ENCODE measurements at places on chromosomes 7 and 10. TPM values are rescaled to one million over a fixed set of nuclear protein-coding genes. Genes with fewer than 3 reads are reported as not detected.

DNA sequence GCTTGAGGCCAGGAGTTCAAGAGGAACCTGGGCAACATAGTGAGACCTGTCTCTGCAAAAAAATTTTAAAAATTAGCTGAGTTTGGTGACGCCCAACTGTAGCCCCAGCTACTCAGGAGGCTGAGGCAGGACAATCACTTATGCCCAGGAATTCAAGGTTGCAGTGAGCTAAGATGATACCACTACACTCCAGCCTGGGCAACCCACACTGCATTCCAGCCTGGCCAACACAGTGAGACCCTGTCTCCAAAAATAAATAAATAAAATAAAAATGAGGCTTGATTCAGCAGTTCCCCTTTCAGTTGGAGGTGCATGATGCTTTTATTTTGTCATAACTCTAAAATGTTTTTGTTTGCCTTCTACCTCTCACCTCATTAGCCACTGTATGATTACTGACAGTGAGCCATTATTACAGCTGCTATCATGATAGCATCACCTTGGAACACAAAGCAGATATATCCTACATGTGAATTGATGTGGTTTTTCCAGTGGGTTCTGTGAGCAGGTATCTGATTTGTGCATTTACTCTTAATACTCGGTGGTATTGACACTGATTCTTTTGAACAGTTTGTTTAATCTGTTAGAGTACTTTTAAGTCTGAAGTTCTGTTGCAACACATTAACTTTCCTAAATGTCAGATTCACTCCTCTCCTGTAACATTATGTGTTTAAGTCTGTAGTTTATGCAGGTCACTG, 49.1 kb downstream of the ARID5B start:
- DNase-seq = no peak

DNA sequence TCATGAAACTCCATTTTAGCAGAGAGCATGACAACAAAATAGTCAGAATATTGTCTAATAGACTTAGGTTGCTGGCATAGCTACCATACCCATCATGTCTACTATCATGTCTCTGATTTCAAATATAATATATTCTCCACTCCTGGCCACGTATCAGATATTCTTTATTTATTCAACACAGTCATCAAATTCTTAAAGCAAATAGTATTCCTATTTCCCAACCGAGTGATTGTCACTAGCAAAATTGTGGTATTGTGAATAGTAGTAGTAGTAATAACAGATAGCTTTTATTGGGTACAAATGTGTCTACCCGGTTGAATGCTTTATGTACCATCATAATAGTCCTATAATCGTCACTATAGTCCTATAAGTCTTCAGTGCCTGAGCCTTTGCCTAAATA, 918.6 kb downstream of the KCNMA1 start:
- no peak for DNase-seq

DNA sequence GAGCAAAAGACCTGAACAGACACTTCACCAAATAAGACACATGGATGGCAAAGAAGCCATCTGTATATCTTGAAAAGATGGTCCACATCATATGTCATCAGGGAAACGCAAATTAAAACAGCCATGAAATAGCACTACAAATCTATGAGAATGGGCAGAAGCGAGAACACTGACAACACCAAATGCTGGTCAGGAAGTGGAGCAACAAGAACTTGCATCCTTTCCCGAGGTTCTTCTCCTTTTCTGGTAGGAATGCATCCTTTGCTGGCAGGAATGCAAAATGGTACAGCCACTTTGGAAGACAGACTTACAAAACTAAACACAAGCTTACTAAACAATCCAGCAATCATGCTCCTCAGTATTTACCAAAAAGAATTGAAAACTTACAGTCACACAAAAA, 60.0 kb downstream of the PIK3AP1 start:
- DNase-seq = no peak

DNA sequence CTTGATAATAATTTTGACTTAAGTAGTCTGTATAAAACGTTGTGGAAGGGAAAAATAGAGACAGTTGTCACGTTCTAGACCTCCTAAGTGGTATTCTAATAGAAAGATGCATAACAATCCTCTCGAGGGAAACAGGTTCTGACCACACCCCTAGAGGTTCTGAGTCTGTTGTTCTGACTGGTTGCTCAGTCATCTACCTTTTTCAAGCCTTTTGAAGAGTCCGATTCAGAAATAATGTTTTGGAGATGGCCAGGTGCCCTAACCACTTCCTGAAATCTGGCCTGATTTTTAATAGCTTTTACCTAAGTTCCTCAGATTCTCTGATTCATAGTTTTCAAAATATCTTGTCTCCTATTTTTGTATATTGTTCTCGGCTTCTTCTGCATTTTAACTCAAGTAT, 175.6 kb downstream of the HDAC9 start:
- DNase-seq = no peak

DNA sequence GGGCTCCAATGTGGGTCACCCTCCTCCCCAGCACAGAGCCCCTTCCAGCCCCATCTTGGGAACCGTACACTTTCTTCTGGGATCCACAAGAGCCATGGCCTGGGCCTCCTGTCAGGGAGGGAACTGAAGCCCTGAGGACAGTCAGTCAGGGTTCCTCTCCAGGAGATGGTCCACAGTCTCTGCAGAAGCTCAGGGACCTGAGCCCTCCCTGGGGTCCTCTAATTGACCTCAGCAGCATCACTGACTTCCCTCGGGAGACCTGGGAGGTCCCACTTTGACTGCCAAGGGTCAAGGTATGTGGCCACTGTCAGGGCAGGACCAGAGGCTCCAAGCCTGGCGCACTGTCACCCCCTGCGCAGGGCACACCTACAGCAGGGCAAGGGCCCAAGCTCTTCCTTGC, 32.3 kb downstream of the NOD1 start:
- no peak for DNase-seq

Gene SFXN4
- 14.4 TPM for total RNA-seq

Gene ADK
- total RNA-seq = 74.6 TPM

- DNase-seq = peak; percentile 54
These were observed 15.2 kb upstream of the EGR2 start for GRCh38 chr10:62831346-62831745.

Gene GRID2IP
- total RNA-seq = not detected

Gene FGFR2
- total RNA-seq = not detected

Gene STAM
- 39.7 TPM for total RNA-seq

DNA sequence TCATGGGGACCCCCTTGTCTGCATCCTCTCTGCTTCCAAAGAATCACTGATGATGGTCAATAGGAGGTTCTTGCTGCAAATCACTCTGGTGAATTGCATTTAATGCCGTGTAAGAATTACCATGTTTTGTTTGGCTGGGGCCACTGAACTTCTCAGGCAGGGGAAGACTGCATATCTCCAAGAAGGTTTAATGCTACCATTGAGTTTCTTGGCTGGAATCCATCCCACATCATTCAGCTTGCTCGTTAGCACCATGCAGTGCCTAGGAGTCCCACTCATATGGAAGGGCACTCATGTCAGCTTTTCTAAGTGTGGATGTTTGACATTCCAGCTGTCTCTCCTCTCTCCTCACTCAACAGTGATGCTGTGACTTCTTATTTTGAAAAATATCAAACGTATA, 50.2 kb upstream of the BAMBI start:
- no peak for DNase-seq

- peak; percentile 13 for DNase-seq
These were observed 184.7 kb downstream of the DGKB start for GRCh38 chr7:14717816-14718215.

Gene ARMH3
- 17.3 TPM for total RNA-seq

DNA sequence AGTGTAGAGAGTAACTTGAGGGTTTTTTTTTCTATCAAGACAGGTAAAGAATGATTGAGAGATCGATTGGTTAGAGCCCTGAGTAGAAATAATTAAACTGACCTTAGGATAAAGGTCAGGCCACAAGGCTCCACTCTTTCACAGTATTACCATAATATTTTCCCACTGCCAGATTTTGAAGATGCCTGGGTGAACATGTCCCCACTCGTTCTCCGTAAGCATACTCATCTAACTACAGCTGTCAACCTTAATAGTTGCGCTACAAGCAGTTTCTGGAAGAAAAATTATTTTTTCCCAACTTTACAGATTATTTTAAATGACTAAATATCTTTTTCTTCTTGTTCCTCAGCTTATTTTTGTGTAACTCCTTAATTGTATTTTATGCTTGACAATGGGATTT, 203.2 kb upstream of the LRGUK start:
- no peak for DNase-seq

Gene GARIN1A
- total RNA-seq = 0.94 TPM
